ENCODE measurements at places on chromosomes 12 and 14.

DNA sequence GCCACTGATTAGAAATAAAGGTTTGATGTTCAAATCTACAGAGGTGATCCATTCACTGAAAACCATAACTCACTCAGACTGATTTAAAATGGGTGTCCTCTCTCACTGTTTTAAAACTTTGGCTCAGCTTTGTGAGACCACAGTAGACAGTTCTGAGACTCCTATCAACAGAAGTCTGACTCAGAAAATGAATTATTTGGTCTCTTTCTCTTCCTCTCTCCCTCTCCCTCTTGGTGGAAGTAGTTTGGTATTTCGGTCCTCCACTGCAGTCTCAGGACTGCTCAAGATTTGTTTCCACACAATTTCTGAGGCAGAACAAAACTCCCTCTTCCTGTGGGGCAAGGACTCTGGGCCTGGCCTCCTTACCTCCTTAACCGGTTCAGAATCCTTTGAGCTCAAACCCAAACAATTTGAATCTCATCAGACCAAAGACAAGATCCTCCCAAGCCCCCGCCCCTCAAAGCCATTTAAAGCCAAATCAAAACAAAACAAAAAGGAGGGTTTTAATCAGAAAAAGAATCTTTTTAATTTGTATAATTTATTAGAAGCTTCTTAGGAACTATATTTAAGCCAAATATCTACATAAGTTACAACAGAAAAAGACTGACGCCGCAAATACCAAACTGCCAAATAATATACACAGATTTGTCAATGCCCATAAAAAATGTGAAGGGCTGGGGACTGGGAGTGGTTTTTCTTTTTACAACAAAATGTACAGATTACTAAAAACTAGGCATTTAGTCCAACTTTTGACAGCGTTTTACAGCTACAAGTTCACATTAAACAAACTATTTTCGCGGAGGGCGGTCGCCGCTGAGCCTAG lies 3.9 kb downstream of the NKX2-1 start:
- H3K27ac ChIP-seq = no peak overlapping the region
- H3K4me3 ChIP-seq = no peak overlapping the region
- H3K36me3 ChIP-seq = no peaks in the 10 kb centered on the region
- peaks cover 8% of the 10 kb centered on the region for H3K4me1 ChIP-seq
- DNase-seq = no peak

DNA sequence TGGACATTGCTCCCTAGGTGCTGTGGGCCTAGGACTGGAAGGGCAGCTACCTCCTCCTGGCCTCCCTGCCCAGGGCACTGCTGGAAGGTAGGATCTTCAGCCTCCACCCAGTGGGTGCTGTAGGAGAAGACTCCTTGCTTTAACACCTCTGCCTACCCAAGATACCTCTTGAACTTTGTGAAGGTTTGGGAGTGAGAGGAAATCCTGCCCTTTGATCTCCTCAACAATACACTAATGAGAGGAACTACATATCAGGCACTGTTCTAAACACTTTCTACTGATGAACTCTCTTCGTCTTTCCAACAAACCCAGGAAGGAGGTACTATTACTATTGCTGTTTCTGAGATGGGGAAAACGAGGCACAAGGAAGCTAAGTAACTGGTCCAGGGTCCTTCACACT lies 66.9 kb downstream of the PLEKHG3 start:
- peaks cover 10% of the 10 kb centered on the region for H3K27me3 ChIP-seq
- no peak for DNase-seq
- no peak overlapping the region for H3K27ac ChIP-seq

DNA sequence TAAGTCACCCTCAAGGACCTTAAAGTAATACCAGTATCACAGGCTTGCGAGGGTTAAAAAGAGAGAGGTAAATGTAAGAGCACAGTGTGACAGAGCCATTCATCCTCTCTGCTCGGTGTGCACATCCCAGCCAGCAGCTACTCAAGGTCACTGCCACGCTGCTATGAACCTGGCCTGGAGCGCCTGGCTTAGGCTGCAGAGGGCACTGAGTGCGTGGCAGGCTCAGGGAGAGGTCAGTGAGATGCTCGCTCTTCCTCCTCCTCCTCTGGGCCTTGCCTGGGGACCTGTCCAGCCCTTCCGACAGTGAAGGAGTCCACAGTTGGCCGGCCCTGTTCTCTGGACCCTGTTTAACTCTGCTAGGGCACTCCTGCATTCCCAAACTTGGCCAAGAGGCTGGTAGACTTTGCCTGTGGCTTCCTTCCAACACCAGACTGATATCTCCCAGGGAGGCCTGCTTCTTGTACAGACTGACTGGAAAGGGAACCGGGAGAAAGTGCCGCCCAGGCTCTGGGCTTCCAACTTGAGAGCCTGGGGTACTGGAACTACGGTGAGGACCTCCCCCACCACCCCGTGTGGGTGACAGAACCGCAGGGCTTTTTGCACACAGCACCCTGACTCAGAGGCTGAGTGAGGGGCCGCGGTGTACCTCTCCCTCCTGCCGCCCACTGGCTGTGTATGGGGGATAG lies 62.6 kb upstream of the CORO1C start:
- H3K27me3 ChIP-seq = peaks cover 3% of the 10 kb centered on the region
- H3K4me1 ChIP-seq = peaks cover under 1% of the 10 kb centered on the region
- peak overlapping the region; percentile 71 for H3K4me3 ChIP-seq
- no peak for DNase-seq

GRCh38 chr12:115485967-115486366 lies 791.5 kb downstream of the MED13L start:
- no peaks in the 10 kb centered on the region for H3K4me1 ChIP-seq
- H3K27ac ChIP-seq = no peak overlapping the region
- no peak overlapping the region for H3K4me3 ChIP-seq
- no peak for DNase-seq
- no peaks in the 10 kb centered on the region for H3K27me3 ChIP-seq

All from endothelial cell (in vitro differentiated cells).